ENCODE measurements at places on chromosomes 2 and 18.
A peak's percentile ranks its signal among the peaks of the same experiment; 100 is the strongest.

DNA sequence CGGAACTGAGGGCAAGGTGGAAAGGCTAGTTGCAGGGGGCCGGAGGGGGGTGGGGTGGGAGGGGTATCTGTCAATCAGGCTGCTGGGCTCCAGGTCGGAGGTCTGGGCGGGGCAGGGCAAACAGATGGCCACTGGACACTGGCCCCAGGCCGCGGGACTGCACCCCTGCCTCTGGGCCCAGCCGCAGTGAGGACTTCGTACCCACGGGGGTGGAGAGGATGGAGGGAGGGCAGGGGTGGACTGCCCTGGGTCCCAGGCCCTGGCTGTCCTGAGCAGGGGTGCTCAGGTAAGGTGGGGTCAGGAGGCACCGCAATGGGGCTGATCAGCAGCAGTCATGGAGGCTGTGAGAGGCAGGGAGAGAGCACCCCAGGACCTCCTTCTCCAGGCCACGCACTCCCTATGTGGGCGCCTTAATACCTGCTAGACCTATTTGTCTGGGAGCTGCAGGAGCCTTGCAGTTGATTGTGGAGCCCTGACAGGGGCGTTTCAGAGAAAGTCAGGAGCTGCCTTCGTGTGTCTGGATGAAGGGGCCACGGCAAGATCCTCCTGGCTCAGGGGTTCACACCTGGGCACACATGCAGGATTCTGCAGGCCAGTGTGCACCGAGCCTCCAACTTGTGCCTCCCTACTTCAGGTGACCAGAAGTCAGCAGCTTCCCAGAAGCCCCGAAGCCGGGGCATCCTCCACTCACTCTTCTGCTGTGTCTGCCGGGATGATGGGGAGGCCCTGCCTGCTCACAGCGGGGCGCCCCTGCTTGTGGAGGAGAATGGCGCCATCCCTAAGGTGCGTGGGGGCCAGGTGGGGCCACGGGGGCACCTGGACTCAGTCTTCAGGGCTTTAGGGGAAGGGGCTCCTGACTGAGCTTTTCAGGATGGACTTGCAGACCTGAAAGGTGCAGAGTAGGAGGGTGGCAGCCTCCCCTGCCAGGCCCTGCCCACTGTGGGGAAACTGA, 1.5 kb downstream of the CTDSP1 start:
- DNase-seq = no peak

DNA sequence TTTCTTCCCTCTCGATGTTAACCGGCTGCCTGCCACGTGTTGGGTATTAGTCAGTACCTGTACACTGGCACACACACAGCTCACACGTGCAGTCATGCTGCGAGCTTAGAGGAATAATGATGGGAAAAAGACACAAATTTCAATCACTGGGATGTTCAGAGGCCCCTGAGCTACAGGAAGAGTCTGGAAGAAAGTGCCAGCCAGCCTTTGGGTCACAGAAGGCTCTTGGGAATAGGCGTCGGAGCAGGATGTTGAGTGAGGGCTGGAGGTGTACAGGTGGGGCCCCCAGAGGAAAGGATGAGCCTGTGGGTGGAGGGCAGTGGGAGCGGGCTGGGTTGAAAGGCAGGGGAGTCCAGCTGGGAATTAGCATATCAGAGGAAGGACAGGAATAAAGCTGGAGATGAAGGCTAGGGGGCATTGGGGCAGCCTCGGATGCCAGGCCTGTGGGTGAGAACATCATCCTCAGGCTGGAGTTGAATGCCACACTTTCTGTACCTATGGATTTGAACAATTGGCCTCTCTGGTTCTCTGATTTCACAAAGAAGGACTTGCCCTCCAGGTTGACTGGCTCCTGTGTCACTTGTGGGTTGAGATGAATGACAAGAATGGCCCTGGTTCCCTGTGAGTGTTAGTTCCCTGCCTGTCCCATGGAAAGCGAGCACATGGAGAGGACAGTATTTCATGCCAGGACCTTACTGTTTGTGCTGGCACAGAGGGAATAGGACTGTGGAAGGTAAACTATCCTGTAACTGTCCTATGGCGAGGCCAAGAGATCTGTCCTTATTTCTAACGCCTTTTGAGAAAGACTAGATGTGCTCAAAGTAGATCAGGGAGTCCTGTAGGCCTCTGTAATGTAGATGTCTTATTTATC, 40.6 kb downstream of the GREB1 start:
- no peak for DNase-seq

DNA sequence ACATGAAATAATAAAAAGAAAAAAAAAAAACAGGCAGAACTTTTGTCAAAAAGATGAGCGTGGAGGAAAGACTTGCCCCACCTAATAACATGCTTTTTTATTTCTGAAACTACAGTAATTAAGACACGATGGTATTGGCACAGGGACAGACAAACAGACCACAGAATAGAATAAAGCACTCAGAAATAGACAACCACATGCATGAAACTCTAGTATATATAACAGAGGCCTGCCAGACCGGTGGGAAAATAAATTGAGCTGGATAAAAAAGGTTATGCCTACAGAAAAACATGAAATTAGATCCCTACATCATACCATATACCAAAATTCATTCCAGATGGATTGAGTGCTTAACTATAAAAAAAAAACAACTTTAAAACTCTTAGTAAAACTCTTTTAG, 163.1 kb downstream of the NRP2 start:
- no peak for DNase-seq

DNA sequence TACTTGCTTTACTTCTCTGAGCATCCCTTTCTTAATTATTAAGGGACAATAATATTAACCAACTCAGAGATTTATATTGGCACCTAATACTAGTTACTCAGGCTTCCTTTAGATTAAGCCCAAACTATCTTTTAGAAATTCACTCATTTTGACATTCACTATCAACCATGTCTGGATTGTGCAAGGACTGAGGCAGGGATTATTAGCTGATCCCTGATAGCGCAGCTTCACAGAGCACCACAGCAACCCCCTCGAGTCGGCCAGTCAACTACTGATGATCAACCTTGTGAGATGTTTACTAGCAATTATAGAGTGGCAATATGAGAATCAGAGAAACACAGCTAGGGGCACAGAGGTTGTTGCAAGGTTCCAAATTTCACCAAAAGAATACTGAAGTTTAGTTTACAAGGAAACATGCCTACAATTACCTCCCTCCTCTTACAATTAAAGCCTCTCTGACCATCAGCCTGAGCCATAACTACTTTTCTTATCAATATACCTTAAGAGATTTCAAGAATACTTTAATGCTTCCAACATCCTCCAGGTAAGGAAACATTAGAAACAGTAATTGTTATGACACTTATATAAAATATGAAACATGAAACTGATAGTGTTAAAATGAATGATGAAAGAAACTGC, 191.6 kb downstream of the TCF4 start:
- no peak for DNase-seq

GRCh38 chr18:44758861-44759631, 78.4 kb downstream of the SETBP1 start:
- DNase-seq = no peak

GRCh38 chr18:45166341-45166835, 448.9 kb upstream of the SLC14A2 start:
- DNase-seq = peak; percentile 84

- no peak for DNase-seq
Observed at GRCh38 chr2:217222309-217222910, 362.5 kb upstream of the TNP1 start.

DNA sequence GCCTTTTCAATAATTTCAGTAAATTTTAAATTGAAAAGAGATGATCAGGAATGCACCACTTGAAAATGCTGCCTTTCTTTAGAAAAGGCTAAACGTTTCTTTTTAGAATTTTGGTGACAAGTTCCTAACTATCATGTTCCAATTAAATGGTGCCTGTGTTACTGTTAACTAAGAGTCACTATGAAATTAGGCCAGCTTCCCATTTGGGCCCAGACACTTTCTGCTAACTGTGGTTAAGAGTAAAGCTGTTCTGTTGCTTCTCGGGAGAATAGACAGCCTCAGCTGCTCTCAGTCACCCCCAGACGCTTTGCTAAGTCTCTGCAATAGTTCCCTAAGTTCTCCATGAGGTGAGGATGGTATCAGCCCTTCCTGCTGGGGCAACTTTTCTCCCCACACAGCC, 90.2 kb downstream of the NPAS2 start:
- no peak for DNase-seq

GRCh38 chr18:9874728-9875127, 11.0 kb upstream of the TXNDC2 start:
- peak; percentile 48 for DNase-seq

DNA sequence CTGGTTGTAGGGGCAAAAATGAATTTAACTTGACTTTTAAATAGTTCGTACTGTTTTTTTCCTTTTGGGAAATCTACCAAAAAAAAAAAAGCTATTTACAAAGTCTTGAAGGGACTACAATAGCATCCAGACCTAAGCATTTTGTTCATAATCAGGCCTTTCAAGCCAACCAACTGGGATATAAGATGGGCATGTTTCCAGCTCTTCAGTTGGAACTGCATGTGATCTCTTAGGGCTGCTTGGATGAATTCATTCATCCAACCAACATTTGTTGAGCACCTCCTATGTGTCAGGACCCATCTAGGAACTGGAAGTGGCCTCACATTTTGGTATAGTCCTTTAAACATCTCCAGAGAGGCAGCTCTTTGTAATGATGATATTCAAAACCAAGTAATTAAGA, 98.6 kb downstream of the AAK1 start:
- DNase-seq = no peak

DNA sequence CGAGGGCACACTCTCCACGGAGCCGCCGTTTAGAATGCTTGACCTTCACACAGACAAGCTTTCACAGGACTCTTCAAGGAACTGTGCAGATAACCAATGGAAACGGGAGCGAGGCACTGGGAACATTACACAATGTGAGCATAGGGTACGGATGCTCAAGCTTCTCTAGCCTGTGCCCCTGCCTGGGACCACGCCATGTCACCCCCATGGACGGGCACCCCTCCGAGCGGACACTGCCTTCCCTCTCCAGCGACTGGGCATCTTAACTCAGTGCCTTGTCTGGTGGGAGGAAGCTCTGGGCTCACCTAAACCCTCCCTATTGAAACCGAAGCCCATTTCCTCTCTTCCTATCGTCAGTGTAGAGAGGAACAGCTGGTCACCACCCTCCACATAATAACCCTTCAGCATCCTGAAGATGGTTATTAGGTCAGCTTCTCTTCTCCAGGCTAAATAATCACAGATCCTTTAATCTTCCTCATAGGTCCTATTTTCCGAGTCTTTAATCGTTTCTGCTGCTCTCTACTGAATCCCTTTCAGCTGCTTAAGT, 626.7 kb downstream of the GALR1 start:
- no peak for DNase-seq

DNA sequence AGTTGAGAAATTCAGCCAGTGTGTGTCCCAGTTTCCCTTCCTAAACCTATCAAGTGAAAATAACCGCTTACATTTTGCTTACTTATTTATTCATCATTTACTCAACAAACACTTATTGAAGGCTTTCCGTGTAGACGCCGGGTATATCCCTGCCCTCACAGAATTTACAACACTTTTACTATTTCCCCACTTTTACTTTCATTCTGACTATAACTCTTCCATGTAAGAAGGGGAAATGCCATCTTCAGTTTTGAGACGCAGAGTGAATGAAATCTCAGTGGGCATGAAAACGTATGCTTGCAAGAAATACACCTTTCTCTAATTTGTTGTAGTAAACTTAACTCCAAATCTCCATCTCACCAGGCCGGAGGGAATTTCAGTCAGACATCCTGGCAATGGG, 251.0 kb upstream of the CHAC2 start:
- no peak for DNase-seq

DNA sequence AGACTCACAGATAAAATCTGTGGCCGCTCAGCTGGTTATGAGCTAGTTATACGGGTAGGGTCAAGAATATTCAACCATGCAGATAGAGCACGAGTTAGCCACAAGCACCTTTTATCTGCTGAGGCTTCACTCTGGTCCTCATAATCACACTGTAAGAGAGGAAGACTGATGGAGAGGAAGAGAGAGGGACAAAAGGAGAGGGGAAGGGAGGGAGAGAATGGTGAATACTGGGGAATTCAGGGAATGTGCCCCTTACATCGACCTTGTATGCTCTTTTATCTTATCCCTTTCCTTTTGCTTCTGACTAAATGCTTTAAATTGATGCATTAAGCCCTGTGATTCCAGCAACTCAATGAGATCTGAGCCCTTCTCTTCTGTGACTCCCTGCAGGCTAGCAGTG, 333.1 kb downstream of the DSEL start:
- DNase-seq = no peak

- no peak for DNase-seq
Observed at GRCh38 chr18:12317664-12318333, 9.8 kb downstream of the TUBB6 start.

GRCh38 chr18:56240405-56240804, 398.0 kb downstream of the TXNL1 start:
- peak; percentile 10 for DNase-seq

DNA sequence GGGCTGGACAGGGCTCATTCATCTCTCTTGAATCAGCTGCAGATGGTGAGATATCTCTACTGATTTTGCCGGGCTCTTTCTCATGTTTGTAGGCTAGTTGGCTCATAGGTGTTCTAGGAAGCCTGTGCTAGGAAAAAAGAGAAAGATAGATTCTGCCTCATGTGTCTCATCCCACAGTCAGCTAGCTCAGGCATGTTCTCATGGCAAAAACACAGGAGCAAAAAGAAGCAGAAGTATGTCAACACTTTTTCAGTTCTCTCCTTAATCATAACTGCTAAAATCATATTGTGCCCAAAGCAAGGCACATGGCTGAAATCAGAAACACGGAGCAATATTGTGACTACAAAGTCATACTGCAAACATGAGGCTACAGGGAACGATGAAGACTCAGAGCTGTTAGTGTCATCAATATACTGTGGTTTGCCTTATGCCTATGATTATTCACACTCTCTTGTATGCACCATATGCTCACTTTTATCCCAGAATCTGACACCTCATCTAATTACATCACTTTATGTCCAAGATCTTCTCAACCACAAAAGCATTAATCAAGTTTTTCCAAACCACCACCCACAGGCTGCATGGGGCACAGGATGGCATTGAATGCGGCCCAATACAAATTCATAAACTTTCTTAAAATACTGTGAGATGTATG, 571.9 kb upstream of the CNTNAP5 start:
- DNase-seq = no peak

GRCh38 chr2:209473930-209474419, 50.1 kb downstream of the MAP2 start:
- DNase-seq = peak; percentile 94

DNA sequence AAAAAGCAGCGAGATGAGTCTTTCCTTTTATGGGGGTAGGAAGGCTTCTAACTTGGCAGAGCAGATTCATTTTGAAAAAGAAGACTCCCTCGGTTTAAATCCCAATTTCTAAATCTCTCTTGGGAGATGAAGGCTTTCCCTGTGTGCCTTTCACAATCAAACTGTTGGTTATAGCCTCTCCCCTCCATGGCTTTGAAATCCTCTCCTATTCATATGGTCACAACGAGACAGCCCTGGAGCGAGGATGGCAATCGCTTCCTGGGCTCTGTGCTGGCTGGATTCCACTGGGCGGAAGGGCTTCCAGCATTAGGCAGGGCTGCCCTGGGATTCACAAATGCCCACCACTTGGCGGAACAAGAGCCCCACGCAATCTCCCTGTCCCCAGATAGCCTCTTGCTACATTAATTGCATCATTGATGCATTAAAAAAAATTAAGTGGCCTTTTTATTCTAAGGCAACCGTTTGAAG, 1.6 kb downstream of the CAVIN2 start:
- no peak for DNase-seq
